ENCODE measurements at places on chromosomes 1 and 21. TPM values are rescaled to one million over a fixed set of nuclear protein-coding genes. Genes with fewer than 3 reads are reported as not detected.

The SOD1 gene
- total RNA-seq = 250 TPM

The DHCR24 gene
- 10.8 TPM for total RNA-seq

The CD53 gene
- 18.7 TPM for total RNA-seq

The SEC16B gene
- total RNA-seq = 1.6 TPM

The ADORA1 gene
- total RNA-seq = 0.50 TPM

The PRKAA2 gene
- 32.6 TPM for total RNA-seq

The ANXA9 gene
- total RNA-seq = 0.34 TPM

The GUCA2A gene
- not detected for total RNA-seq

The CD52 gene
- 14.0 TPM for total RNA-seq

The ADAMTS4 gene
- total RNA-seq = 7.3 TPM

The ARF1 gene
- total RNA-seq = 389 TPM

The OR2AK2 gene
- total RNA-seq = not detected

The SPATA45 gene
- total RNA-seq = not detected

The GPR25 gene
- total RNA-seq = not detected

The TINAGL1 gene
- total RNA-seq = 150 TPM

The GSTM4 gene
- 35.8 TPM for total RNA-seq

The PPIAL4G gene
- not detected for total RNA-seq

The MAP1LC3C gene
- total RNA-seq = 6.6 TPM

The IGSF21 gene
- total RNA-seq = 1.2 TPM

Data from esophagus muscularis mucosa (tissue), 4 donors.